ENCODE measurements at places on chromosomes 2 and 18.

DNA sequence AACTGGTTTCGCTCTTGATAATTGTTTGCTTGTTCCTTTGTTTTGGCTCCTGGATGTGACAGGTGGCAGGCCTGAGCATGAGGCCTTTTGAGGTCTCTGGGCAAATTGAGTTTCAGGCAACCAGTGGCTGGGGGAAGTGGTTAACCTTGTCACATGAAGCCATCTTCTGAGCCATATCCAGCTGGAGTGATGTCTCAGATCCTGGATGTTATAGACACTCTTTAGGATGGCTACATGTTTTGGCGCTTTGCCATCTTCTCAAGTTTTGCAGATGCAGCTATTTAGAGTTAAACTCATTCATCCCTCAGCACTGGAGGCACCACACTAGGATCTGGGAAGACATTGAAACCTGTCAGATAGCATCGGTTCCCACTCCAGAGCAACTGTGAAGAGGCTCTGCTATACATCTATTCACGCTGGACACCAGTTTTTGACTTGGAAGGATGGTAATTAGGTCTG is 25.3 kb upstream of the TACR1 start:
- no peak for DNase-seq

DNA sequence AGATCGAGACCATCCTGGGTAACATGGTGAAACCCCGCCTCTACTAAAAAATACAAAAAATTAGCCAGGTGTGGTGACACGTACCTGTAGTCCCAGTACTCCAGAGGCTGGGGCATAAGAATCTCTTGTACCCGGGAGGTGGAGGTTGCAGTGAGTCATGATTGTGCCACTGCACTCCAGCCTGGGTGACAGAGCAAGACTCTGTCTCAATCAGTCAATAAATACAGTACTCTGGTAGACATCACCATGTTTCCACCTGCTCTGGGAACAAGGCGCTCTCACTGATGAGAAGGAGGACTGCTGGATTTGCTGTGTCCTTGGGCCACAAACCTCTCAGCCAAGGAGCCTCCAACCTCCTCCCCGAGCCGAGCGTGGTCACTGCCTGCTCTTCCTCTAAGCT is 154.2 kb upstream of the ZNF236 start:
- DNase-seq = no peak

GRCh38 chr2:1869248-1869647 is 124.9 kb upstream of the PXDN start:
- no peak for DNase-seq

- no peak for DNase-seq
Observed at GRCh38 chr2:112728378-112729175, 7.8 kb downstream of the NT5DC4 start.

- peak; percentile 75 for DNase-seq
Observed at GRCh38 chr2:239227661-239228371, 173.0 kb downstream of the HDAC4 start.

GRCh38 chr18:60936101-60936500 is 397.1 kb upstream of the CDH20 start:
- DNase-seq = no peak

DNA sequence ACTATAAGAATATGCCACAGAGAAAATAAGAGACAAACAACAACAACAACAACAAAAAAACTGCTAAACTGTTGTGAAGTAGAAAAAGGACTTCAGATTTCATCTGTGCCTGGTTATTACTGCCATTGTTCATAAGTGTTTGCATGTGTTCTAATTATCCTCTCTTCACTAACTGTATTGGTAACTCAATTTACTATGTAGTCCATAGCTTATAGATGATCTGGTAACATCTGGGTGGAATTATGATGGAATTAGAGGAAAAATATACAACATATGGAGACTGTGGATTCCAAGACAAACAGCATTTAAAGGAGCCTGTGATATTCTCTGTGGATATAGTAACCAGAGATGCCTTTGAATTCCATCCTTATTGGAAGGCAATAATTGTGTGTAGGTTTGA is 1891.5 kb upstream of the PIK3C3 start:
- no peak for DNase-seq

- no peak for DNase-seq
Observed at GRCh38 chr2:69995511-69995910, 34.1 kb upstream of the ASPRV1 start.

DNA sequence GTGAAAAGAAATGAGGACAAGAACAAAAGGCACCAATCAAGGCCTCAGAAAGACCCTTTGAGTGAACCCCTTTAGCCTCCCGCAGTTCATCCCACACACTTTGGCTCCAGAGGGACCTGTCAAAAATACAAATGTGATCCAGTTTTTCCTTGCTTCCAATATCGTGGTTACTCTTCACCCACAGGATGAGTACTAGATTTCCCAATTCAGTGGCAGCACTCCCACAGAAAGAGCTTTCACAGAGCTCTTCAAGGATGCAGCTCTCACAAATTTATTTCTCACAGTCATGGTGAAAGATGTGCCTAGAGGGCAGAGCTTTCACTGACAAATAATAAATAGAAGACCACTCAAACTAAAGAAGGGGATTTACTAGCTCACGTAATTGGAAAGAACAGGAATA is 3.0 kb upstream of the GFPT1 start:
- no peak for DNase-seq

- no peak for DNase-seq
Observed at GRCh38 chr2:150426724-150427123, 60.7 kb downstream of the RND3 start.

DNA sequence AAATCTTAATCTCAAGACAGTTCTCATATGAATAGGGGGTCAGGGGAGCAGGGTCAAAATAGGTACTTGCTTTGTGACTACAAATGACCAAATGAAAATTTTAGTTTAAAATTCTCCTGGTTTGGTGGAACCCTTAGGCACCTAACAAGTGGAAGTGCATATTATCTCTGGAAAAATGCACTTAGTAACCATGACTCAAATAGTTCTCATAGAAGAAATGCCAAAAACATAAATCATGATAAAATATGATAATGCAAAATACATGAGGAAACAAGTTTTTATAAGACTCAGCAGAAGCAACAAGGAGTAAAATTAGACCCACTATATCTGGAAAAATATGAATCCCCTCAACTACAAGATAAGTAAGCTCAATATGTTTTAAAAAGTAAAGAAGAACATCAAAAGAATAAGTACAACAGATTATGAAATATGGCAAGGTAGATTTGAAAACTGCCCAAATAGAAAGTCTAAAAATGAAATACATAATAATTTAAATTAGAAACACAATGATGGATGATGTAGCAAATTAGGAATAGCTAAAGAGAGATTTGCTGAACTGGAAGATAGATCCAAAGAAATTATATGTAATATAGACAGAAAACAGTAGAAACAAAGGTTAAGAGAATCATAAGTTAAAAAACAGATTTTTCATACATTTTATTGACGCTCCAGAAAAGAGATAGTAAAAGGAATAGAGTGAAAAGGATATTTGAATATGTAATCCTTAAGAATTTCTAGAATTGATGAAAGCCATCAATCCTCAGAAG is 308.3 kb downstream of the SETBP1 start:
- no peak for DNase-seq
